ENCODE measurements at places on chromosomes 6 and 20.
A peak's percentile ranks its signal among the peaks of the same experiment; 100 is the strongest.

DNA sequence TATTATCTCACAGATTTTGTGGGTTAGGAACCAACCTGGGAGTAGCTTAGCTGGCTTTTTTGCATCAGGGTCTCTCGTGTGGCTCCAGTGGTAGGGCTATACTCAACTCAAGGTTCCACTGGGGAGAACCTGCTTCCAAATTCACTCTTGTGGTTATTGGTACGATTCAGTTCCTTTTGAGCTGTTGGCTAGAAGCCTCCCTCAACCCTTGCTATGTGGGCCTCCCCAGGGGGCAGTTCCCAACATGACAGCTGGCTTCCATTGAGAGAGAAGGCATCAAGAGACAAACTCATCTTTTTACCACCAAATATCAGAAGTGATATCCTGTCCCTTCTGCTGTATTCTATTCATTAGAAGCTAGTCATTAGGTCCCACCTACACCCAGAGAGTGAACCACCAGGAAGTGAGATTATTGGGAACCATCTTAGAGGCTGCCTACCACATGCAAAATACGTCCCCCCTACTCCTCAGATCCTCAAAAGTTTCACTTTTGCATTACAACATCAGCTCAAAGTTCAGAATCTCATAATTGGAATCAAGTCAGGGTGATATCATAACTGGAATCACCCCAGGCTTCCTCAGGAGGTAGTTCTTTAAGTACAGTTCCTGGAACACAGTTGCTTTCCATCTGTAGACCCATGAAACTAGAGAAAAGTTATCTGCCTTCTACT is 30.9 kb downstream of the MKKS start:
- DNase-seq = no peak

DNA sequence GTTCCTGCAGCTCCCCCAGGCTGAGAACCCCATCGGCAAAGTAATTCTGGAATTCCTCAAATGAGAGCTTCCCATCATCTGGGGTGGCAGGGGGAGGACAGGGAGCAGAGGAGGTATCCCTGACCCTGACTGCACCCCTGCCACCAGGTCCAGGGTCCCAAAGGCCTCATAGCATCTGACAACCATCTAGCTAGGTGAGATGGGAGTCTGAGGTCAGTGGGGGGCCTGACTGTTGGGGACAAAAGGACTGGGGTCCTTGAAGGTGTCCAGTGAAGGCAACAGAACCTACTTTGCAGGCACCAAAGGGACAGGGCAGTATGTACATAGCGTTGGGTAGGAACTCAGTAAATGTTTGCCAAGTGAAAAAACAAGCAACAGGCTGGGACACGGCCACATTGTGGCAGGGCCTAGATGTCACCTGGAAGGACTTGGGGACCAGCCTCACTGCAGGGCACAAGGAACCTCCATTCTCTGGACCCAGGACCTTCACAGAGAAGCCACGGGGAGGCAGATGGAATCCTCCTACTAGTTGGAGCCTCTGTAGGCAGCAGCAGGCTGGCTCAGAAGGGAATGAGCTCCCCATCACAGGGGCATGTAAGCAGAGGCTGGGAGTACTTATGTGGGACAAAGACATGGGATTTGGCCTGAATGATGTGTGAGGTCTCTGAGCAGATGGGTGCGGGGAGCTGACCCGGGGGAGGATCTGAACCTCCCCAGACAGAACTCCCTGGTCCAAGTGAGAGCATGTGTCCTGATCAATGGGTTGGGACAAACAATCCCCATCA is 3.3 kb downstream of the NECAB3 start:
- DNase-seq = no peak

- no peak for DNase-seq
These were observed 209.0 kb downstream of the SYNE1 start for GRCh38 chr6:152428126-152428525.

GRCh38 chr20:7214081-7214740 is 446.7 kb downstream of the BMP2 start:
- DNase-seq = no peak

DNA sequence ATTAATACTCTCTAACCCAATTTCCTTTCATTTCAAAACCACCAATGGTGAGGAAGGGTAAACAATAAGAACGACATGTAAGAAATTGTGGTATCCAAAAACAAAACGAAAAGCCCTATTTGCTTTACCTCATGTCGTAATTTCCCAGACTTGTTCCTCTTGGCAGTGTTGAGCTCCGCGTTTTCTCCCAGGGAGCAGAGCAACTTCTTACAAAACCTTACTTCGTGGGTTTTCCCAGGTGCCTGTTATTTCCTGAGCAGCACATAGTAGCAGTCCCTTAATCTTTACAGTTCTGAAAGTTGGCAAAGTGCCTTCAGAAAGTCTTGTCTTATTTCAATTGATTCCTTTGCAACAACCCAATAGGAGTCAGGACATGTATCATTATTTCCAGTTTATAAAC is 207.9 kb upstream of the MARCKS start:
- DNase-seq = peak; percentile 66

GRCh38 chr20:40743141-40743775 is 54.2 kb upstream of the MAFB start:
- no peak for DNase-seq

GRCh38 chr6:136344420-136344819 is 54.8 kb upstream of the BCLAF1 start:
- DNase-seq = no peak

- DNase-seq = no peak
These were observed 10.3 kb upstream of the E2F1 start for GRCh38 chr20:33696448-33696847.

GRCh38 chr6:144460327-144461095 is 175.4 kb downstream of the UTRN start:
- DNase-seq = no peak

DNA sequence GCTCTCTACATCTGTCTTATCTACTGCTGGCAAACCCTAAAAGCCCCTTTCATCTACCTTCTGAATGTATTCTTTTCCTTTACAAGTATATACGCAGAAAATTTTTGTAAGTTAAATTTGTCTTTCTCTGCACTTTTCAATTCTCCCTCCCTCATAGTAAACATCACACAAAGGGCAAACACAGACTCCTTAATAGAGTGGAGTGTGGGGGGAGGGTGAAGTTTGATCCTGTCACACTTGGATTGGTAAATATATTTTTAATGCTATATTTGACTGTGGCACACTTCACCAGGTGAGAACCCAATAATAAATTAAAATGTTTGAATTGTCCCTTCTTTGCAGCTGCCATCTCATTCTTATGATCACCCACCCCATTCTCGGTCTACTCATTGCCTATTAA is 33.2 kb upstream of the PAQR8 start:
- DNase-seq = no peak
